ENCODE measurements at places on chromosomes 11 and 22.

GRCh38 chr11:15034687-15035267 lies 38.6 kb upstream of the CALCB start:
- no peak for DNase-seq

- DNase-seq = no peak
Measured at GRCh38 chr11:88384004-88384668, 46.6 kb upstream of the CTSC start.

GRCh38 chr22:46551996-46552395 lies 14.6 kb upstream of the CELSR1 start:
- DNase-seq = no peak

DNA sequence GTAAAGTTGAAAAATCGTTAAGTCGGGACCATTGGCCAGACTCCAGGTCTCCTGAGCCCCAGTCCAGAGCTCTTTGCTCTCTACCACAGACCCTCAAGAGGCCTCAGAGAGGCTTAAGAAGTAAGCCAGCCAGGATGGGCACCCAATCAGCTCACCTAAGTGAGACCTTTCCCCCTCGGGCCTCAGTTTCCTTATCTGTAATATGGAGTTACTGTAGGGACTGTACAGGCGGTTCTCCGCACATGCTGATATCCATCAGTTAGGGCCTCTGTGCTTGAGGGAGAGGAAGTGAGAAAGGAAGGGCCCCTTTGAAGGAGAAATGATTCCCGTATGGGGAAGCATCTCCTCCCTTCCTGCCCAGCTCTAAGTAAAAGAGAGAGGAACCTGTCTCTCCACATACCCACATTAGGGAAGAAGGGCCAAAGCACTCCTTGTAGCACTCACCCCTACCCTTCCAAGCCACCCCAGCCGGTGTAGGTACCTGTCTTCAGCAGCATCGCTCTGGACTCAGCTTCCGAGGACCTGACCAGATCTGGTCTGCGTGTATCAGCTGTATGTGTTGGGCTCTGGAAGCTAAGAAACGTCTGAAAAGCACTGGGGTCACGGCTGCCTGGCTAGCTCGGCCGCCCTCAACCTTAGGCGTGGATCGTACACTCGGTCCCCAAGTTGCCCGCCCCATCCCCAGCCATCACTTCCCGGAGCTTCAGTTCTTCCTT lies 653 bp downstream of the NAGA start:
- no peak for DNase-seq

DNA sequence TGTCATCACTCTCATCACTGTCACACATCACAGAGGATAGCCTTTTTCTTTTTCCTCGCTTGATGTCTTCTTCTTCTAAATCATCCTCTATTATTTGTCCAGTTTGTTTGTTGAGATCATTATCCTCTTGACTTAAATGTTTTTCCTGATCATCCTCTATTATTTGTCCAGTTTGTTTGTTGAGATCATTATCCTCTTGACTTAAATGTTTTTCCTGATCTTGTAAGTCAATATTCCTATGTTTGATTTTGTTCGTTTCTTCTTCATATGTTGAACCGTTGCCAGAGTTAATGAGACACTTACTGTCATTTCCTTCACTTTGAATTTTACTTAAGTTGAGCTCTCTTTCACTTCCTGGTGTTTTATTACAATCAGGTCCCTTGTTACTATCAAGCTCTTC lies 5.6 kb downstream of the CCDC82 start:
- no peak for DNase-seq

DNA sequence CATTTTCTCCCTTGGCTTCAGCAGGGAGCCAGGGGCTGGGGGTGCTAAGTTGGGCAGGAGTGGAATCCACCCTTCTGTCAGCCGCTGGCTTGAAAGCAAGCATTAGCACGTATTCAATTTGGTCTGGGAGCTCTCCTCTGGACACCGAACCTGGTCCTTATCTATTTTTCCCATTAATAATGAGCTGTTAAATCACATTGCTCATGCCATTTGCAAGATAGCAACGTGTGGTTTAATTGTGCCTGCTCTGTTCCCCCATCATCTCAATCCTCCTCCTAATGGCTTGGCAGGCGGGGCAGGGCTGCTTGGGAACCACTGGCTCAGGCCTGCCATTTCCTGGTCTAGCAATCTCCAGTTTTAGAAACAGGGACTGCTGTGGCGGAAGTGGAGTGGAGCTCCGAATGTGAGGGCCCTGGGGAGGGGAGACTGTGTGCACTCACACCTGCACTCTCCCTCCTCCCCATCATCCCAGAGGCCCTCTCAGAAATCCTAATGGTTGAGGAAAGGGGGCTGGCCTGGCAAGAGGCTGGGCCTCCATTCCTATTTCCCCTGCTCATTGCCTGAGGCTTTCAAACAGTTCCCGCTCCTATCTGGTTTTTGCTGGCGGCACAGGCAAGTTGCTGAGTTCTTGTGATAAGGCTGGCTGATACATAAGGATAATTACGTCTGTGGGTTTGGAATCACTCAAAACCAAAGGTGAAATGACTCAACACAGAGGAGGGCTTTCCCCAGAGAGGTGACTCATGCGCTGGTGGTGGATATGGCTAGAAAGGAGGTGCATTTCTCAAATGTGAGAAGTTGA lies 201.2 kb upstream of the E2F8 start:
- no peak for DNase-seq

GRCh38 chr22:25407859-25408229 lies 156.6 kb upstream of the GRK3 start:
- DNase-seq = no peak

- DNase-seq = no peak
Measured at GRCh38 chr11:15714641-15715399, 600.1 kb downstream of the INSC start.

DNA sequence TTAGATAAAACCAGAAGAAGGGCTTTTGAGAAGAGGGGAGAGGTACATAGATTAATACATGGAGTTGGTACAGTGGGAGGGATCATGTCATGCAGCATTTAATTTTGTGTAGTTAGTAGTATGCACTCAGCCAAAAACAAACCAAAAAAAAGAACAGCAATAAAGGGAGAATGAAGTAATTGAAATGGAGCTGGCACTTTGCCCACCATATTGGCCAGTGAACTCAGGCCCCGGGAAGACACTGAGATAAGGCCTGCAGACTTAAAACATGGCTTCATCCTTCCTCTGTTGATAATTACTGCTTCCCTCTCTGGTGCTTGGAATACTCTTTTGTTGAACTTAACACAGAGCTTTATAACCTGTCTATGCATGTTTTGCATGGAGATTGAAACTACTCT lies 3.1 kb downstream of the PANX1 start:
- DNase-seq = no peak

DNA sequence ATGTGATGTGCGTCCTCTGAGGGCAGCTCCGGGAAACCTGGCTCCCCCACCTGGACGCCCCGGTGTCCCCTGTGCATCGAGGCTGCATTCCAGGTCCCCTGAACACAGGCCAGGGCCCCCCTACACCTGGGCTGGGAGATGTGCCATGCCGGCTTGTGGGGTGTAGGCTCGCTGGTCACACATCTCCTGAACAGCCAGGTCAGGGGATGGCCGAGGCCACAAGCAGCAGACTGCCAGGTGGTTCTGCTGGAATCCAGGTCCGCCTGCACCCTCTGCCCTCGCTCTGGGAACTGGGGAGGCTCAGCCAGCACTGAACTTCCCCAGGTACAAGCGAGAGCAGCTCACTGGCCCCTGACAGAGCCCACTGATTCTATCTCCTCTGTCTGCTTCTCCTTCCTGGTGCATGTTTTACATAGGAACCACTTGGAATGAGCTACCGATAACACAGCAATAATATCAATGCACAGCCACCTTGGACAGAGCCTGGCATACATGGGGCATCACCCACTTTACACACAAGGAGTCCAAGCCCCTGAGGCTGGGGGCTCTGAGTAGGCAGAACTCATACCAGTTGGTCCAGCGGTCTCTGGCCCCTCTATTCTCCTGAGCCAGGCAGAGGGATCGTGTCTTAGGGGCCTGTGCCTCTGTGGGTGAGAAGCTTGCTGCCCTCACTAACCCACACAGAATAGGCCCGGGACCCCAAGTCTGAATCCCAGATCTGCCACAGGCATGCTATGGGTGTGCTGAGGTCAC lies 46.8 kb downstream of the TBX1 start:
- no peak for DNase-seq

DNA sequence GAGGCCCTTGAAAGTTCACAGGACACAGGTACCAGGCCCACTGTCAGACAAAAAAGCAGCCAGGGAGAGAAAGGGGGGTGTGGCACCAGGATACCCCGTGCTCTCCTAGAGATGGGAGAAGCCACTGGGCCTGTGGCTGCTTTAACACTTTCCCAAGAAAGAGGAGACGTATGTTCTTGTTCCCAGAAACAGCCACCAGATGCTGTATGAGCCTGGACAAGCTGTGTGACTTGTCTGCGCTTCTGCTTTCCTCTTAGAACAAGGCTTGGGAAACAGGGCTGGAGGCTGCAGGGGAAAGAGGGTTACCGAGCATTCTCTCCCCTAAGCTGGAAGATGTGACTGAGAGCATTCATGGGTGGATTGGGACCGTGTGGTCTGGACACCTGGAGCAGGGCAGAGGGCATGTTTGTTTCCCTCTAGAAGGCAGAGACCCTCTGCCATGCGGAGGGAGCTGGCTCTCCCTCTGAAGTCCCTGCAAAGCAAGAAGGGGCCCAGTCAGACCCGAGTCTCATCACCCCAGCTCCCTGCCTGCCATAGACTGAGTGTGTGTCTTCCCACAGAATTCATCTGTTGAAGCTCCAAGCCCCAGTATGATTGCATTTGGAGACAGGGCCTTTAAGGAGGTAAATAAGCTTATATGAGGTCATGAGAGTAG lies 74.1 kb downstream of the TRIM29 start:
- DNase-seq = no peak

DNA sequence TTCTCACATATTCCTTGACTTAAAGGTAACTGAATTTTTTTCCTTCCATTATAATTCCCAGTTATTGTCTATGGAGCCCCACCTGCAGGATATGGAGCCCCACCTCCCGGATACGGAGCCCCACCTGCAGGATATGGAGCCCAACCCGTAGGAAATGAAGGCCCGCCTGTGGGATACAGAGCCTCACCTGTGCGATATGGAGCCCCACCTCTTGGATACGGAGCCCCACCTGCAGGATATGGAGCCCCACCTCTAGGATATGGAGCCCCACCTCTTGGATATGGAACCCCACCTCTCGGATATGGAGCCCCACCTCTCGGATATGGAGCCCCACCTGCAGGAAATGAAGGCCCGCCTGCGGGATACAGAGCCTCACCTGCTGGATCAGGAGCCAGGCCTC lies 28.1 kb downstream of the WBP2NL start:
- no peak for DNase-seq

- no peak for DNase-seq
Measured at GRCh38 chr22:44473166-44473565, 24.9 kb downstream of the RTL6 start.

GRCh38 chr22:22009661-22010060 lies 27.1 kb upstream of the TOP3B start:
- no peak for DNase-seq

DNA sequence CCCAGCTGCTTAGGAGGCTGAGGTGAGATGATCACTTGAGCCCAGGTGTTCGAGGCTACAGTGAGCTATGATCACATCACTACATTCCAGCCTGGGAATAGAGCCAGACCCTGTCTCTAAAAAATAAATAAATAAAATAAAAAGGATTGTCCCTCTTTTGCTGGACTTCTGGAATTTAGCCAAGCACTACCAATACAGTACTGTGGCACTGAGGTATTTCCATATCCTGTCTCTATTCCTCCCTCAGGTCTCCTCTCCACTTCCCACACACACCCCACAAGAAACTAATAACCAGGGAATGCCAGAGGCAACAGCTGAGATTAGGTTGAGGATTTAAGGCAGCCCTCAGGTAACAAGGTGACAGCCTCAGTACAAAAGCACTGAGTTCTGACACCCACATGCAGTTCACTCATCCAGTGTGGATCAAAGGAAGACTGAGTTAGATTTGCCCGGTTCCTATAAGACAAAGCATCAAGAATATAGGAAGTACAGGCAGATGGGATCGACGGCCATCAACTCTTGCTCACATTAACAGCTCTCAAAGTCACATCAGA lies 4.5 kb upstream of the PPP2R1B start:
- DNase-seq = no peak

DNA sequence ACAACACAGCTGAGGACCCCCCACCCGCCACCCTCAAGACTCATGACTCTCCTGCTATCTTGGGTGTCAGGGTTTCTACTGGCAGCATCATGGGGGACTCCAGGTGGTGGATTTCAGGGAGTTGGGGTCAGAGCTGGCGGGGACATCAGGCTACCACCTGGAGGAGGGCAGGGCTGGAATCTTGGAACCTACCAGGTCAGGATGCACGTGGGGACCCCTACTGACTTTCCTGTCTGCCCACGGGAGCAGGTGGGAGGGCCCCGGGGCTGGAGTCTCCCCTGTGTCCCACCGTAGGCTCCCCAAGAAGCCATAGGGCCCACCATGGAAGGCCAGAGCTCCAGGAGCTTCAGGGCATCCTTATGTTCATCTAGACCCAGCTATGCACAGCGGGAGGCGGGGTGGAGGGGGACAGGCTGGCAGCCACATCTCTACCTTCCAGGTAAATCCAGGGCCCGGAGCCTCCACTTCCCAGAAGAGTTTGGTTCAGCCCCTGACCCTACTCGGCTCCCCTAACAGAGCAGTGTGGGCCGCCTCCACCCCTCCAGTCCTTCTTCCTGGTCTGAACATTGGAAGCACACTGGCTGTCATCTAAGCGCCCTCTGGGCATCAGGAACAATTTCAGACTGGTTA lies 10.0 kb downstream of the SLC37A2 start:
- no peak for DNase-seq
